ENCODE measurements at places on chromosomes 5 and 9.

DNA sequence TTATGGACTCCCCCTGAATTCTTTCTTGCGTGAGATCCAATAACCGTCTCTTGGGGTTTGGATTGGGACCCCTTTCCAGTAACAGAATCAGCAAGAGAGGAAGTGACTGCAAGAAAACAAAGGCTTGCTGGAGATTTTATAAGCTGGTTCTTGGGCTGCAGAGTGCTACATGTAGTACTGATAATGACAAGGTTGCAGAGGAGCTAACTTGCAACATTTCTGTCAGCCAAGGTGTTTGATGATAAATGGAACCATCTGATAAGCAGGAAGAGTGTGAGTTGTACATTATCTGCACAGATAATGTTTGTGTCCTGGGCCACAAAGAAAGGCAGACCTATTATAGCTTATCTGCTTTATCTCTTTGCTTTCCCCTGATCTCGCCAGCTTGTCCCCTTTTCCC lies 37.1 kb downstream of the DNAJB5 start:
- DNase-seq: no peak

GRCh38 chr5:176342766-176343458 lies 18.7 kb downstream of the KIAA1191 start:
- DNase-seq: no peak

DNA sequence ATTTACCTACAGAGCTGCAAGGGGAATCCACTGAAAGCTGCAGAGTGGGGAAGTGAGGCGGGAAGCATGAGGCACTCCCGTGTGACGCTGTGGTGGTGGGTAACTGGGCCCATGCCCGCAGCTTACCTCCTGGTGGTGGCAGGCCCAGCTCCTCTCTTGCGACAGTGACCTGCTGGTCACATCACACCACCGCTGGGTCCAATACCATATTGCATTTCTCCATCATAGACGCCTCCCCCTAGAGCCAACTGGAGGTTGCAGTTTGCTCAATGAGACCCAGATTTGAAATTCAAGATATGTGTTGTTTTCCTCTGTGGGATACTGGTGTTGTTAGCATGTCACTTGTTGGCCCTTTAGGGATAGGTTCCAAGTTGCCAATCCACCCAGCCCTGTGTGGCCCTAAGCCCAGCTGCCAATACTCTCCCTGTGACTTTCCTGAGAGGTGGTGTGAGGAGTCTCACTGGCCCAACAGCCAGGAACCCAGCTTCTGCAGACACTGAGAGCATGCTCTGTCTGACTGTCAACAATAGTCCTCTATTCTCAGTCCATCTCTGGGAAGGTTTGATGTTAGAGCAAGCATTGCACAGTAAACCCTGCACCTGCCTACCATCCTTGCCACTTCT lies 428.3 kb downstream of the GADD45G start:
- DNase-seq: no peak

GRCh38 chr5:66169534-66169933 lies 25.4 kb downstream of the SREK1 start:
- DNase-seq: no peak

- DNase-seq: no peak
These were observed 87.0 kb downstream of the IQGAP2 start for GRCh38 chr5:76489877-76490688.

Measured in NCI-H526 (cell line).